ENCODE measurements at places on chromosomes 5 and 9.

GRCh38 chr5:134511796-134512660, 13.4 kb upstream of the JADE2 start:
- DNase-seq, result peak; percentile 85
- H3K4me3 ChIP-seq, result no peak overlapping the region
- no peaks in the 10 kb centered on the region for H3K36me3 ChIP-seq
- H3K27me3 ChIP-seq, result no peaks in the 10 kb centered on the region
- H3K27ac ChIP-seq, result peak overlapping the region; percentile 37

DNA sequence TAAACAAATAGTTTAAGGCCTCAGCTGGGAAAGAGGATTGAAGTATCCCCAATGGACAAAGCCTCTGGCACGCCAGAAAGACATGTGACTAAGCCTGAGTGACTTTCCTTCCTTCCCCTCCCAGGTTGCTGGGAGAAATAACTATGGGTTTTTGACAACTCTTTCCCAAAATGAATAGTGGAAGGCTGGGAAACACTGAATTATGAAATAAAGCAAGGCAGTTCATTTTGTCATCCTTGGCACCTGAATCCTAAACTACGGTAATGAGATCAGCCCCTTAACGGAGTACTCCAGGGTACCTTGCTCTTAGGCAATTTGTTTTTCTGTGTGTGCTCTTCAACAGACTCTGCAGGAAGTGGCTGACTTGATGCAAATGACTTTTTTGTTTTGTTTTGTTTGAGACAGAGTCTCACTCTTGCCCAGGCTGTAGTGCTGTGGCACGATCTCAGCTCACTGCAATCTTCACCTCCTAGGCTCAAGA, 75.2 kb downstream of the LMNB1 start:
- no peak overlapping the region for H3K4me3 ChIP-seq
- H3K36me3 ChIP-seq, result no peaks in the 10 kb centered on the region
- H3K27ac ChIP-seq, result peak overlapping the region; percentile 25
- no peaks in the 10 kb centered on the region for H3K4me1 ChIP-seq
- DNase-seq, result peak; percentile 43
- no peaks in the 10 kb centered on the region for H3K27me3 ChIP-seq

DNA sequence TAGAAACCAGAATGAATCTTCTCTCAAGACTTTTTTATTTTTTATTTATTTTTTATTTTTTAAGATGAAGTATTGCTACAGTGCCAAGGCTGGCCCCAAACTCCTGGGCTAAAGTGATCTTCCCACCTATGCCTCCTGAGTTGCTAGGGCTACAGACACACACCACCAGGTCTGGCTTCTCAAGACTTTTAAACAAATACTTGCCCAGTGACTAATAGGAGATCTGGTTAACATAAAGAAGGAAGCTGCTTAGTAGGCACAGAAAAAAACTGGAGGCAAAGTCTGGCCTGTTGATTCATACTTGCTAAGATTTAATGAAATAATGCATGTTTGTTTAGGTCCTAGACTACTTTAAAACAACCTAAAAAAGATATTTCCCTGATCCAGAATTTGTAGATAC, 43.8 kb downstream of the SLC38A9 start:
- H3K27me3 ChIP-seq, result no peaks in the 10 kb centered on the region
- H3K27ac ChIP-seq, result peak overlapping the region; percentile 55
- DNase-seq, result no peak
- H3K36me3 ChIP-seq, result no peaks in the 10 kb centered on the region
- no peak overlapping the region for H3K4me3 ChIP-seq

GRCh38 chr9:68951879-68952659, 61.8 kb downstream of the PRKACG start:
- no peaks in the 10 kb centered on the region for H3K36me3 ChIP-seq
- DNase-seq, result no peak

DNA sequence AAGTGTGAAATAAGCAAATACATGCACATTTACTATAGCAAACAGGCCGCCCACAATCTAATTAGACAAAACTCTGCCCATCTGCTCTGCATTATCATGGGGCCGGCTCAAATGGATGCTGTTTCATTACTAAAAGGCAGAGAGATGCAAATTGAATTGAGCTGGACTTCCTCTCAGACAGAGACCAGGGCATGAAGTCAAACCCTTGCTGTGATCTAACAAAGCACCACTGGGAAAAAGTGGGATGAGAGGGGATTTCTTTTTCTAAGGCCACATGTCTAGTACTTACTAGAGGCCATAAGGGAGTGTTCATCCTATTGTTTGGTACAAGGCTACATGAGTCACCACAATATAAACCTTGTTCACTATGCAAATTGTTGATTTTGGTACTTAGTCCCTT, 614.7 kb downstream of the ISL1 start:
- no peak overlapping the region for H3K27ac ChIP-seq
- H3K4me1 ChIP-seq, result no peaks in the 10 kb centered on the region
- no peaks in the 10 kb centered on the region for H3K27me3 ChIP-seq
- no peaks in the 10 kb centered on the region for H3K36me3 ChIP-seq
- no peak overlapping the region for H3K4me3 ChIP-seq
- no peak for DNase-seq

All from uterus (tissue), 4 donors.